ENCODE measurements at places on chromosomes 3 and 15. TPM values are rescaled to one million over a fixed set of nuclear protein-coding genes. Genes with fewer than 3 reads are reported as not detected.

- DNase-seq, result no peak
Observed at GRCh38 chr3:71873093-71873611, 88.2 kb upstream of the PROK2 start.

DNA sequence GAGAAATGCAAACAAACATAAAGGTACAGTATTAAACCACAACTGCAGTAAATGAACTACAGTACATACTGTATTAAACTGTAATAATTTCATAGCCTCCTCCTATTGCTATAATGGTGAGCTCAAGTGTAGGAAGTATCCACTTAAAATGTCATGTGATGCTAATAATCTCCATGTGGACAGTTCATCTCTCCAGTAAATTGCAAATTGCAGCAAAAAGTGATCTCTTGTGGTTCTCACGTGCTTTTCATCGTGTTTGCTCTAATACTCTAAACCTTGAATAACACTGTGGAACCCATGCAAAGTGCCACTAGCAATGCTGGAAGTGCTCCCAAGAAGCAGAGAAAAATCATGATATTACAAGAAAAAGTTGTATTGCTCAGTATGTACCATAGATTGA is 9.2 kb upstream of the FNDC3B start:
- no peak for DNase-seq

DNA sequence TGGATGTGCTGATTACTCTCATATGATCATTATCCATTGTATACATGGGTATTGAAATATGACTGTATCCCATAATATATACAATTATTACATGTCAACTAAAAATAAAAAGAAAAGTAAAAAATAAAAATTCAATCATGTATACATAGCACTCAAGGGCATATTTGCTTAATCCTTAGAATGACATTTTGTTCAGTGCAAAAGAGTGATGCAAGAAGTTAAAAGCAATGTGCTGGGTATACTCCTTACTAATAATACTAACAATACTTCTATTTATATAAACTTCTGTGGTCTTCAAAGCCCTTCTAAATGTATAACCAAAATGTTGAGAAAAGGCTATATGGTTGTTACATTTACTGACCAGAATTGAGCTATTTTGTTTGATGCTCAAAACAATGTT is 23.2 kb upstream of the TM4SF1 start:
- DNase-seq, result no peak

The ISL2 gene
- total RNA-seq, result not detected

The GLDN gene
- total RNA-seq, result 13.4 TPM

The GABRB3 gene
- 4.4 TPM for total RNA-seq

All from heart left ventricle (tissue), 16 donors.